NCI-H1105 (cell line): ENCODE measurements at places on chromosomes 6 and 20.
A peak's percentile ranks its signal among the peaks of the same experiment; 100 is the strongest.

- no peak for DNase-seq
Measured at GRCh38 chr6:117280922-117281321, 15.6 kb downstream of the VGLL2 start.

DNA sequence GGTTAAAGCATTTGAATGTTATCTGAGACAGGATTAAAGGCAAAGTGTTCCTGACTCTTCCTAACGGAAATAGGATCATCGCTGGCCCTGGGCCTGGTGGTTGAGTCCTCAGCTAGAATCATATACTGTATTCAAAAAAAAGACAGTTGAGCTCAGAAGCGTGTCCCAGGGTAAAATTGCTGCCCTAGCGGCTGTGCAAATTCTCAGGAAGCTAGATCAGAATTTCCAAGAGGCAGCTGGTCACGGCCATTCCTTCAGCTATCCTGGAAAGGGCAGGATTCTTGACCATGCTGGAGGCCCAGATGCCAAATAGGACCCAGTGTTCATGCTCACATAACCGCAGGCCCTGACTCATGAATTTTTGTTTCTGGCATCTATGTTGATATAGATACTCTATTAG, 67.4 kb downstream of the STMND1 start:
- no peak for DNase-seq

GRCh38 chr6:157570104-157570503, 189.1 kb downstream of the ZDHHC14 start:
- DNase-seq: no peak

GRCh38 chr6:105431226-105431625, 28.3 kb upstream of the PREP start:
- DNase-seq: peak; percentile 57
